Spleen (tissue), 13 donors: ENCODE measurements at places on chromosomes 12 and 14. TPM values are rescaled to one million over a fixed set of nuclear protein-coding genes. Genes with fewer than 3 reads are reported as not detected.

GPRC5A gene
- 0.13 TPM for polyA plus RNA-seq

MRPS35 gene
- 28.3 TPM for polyA plus RNA-seq

RNASE1 gene
- 79.0 TPM for polyA plus RNA-seq

ESR2 gene
- polyA plus RNA-seq, result 0.93 TPM

PLBD1 gene
- 8.3 TPM for polyA plus RNA-seq

- DNase-seq, result no peak
Measured at GRCh38 chr14:37143475-37143874, 28.9 kb downstream of the SLC25A21 start.

DNA sequence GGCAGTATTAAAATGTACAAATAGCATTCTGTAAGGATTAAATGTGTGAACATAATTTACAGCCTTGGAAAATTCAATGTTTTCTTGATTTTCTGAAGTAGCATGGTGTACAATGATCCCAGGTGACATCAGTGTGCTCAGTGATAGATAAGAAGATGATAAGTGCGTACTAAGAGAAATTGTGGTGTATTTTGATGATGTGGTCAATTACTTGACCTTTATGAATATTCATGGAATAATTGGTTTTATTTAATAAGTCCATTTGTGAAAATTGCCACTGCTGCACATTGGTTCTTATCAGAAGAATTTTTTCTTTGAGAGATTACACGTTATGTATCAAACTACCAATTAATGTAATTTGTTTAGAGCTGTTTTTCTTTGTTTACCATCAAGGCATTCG, 128.8 kb downstream of the FOXG1 start:
- no peak for DNase-seq

- DNase-seq, result no peak
Measured at GRCh38 chr14:89740241-89740640, 214.3 kb downstream of the EFCAB11 start.

GRCh38 chr14:84340938-84341337, 1189.0 kb upstream of the FLRT2 start:
- no peak for DNase-seq

GRCh38 chr14:80669426-80669825, 272.1 kb downstream of the CEP128 start:
- DNase-seq, result no peak

DNA sequence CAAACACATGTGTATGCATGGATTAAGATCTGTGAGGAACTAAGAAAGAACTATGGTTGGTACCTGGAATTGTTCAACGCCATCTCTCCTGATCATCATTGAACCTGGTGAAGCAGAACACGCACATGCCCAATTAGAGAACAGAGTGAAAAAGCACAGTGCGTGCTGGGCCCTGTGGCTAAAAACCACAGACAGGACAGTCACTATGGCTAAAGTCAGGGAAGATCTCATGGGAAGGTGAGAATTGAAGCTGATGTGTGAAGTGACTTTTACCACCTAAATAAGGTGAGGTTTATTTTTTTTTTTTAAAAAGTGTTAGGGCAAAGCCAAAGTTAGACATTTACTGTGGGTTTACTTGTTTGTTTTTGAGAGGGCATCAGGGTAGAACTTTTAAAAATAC, 215.0 kb downstream of the SLC38A4 start:
- DNase-seq, result no peak

DNA sequence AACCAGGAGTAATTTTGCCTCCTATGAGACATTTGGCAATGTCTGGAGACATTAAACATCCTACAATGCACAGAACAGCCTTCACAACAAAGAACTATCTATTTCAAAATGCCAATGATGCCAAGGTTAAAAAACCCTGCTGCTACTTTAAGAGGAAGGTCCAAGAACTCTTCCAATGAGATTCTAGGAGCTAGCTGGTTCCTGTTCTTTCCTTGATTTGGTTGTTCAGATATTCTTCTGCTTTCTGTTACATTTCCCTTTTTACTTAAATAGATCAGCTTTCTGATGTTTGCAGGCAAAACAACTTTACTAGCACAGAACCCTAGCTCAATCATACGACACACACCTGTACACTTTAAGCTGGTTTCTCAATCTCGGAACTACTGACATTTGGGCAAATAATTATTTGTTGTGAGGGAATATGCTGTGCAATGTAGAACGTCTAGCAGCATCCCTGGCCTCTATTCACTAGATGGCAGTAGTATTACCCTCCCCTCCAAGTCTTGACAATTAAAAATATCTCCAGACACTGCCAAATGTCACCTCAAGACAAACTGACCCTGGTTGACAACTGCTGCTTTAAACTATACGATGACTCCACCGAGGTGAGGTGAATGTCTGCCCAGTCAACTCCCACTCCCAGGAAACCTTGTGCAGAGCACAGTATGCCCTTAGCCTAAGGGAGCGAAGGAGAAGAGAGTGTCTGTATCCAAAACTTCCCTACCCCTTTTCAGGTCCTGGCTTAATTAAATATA, 4.4 kb downstream of the BLTP3B start:
- no peak for DNase-seq

DNA sequence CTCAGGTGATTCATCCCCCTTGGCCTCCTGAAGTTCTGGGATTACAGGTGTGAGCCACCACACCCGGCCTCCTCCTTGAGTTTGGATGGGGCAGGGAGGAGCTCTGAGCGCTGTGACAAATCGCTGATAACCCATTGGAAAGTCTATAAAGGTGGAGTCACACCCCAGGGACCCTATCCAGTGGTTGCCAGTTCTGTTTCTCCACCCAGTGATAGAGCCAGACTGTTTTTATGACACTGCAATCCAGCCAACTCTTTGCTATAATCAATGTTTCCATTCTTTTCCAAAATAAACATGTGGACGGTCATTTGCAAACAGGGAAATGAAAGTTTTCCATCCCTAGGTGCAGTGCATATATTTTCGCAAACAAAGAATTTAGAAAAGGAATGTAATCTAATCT, 142.0 kb upstream of the PELI2 start:
- DNase-seq, result no peak

DNA sequence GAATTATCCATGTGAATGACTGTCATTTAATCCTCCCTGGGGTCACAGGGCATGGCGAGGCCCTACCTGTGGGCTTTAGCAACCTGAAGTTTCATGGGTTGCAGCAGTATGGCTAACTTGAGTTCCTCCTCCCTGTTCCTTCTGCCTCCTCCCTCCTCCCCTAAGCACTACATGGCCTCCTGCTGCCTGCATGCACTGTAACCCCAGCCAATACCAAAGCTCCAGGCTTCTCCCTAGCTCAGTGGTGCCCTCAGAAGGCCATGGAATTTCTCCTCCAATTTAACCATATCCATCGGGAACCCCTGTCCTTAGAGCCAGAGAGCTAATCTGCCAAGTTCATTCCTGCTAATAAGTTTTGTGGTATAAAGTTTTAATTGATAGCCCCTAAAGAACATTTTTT, 95.1 kb downstream of the NT5DC3 start:
- no peak for DNase-seq

DNA sequence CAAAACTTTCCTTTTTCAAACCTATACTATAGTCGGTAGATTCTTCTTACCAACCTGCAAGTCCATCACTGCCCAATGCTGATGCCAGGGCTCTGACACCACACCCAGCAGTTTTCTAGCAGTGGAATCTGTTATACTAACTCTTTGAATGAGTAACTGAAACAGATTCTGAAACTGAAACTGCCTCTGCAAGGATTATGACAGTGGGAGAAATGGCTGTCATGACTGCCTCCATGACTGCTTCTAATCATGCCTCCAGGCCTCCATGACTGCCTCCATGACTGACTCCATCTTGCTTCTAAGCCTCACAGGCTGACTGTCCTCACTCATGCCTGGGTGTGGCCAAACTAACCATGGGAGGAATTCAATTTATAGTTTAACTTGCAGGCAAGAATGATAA, 29.4 kb upstream of the OXA1L start:
- DNase-seq, result no peak
